ENCODE measurements at places on chromosomes 3 and 15.

- DNase-seq: peak; percentile 45
Observed at GRCh38 chr3:180679178-180680096, at the start of gene CCDC39. CCDC39 (minus strand) TSS chr3:180679489; CDS start chr3:180679380, 109 bp downstream.

DNA sequence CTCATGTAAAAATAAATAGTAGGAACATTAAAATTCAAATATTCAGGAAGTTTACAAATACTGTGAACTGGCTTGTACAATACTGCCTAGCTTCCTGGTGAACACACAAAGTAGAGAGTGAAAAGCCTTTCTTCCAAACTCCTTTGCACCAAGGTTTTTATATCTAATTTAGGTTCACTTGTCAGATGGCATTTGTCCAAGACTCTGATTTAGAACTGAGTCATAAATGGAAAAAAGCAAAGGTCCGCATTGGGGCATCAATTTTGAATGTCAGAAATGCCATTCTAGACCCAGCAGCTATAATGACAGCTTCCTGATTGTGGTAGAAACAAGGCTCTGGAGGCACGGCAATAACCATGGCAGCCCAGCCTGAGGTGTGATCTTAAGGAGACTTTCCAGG, 160.7 kb downstream of the PDE8A start:
- no peak for DNase-seq

DNA sequence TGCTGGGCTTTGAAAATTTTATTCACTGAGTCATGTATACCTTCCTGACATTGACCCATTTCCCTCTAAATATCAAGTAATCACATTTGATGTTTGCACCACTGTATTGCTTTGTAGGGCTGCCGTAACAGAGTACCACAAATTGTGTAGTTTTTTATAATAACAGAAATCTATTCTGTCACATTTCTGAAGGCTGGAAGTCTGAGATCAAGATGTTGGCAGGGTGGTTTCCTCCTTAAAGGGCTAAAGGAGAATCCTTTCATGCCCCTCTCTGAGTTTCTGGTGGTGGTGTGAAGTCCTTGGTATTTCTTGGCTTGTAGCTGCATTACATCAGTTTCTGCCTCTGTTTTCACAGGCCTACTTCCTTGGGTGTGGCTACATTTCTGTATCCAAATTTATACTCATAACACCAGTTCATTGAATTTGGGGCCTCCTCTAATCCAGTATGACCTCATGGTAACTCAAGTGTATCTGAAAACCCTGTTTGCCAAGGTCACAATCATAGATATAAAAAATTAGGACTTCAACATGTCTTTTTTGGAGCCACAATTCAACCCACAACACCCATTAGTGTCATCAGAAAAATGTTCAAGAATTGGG, 29.1 kb upstream of the ST6GAL1 start:
- DNase-seq: no peak

GRCh38 chr3:82816086-82816485, 1054.6 kb upstream of the GBE1 start:
- DNase-seq: no peak

GRCh38 chr3:60650171-60650570, 601.1 kb downstream of the FHIT start:
- no peak for DNase-seq

DNA sequence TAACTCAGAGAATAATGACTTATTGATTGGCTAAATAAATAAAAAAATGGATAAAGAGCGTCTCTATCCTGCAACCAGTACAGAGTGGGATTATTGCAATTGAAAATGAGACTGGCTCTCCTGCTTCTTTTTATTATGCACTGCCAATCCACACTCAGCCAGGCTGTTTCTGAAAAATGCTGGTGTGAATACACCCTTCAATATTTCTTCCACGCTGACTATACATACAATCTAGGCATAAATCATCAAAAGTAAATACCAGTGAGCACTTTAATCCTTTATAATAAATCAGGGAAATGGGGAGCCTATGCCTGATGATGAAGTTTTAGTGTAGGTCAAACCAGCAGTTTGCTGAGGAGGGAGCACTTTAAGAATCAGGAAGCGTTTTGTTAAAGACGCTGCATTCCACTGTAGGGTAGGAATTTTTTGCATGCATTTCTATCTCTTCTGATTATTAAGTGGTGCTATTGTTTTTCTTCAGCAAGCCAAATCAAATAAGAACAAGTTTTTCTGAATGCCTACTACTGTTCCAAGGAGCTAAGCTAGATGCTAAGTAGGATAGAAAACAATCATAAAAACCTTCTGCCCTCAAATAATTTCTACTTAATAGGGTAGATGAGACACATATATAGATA, 781.5 kb downstream of the TBL1XR1 start:
- no peak for DNase-seq

- DNase-seq: no peak
Observed at GRCh38 chr15:90086868-90087268, 15.4 kb downstream of the IDH2 start.

GRCh38 chr15:89587955-89588354, 12.7 kb downstream of the TICRR start:
- DNase-seq: no peak

DNA sequence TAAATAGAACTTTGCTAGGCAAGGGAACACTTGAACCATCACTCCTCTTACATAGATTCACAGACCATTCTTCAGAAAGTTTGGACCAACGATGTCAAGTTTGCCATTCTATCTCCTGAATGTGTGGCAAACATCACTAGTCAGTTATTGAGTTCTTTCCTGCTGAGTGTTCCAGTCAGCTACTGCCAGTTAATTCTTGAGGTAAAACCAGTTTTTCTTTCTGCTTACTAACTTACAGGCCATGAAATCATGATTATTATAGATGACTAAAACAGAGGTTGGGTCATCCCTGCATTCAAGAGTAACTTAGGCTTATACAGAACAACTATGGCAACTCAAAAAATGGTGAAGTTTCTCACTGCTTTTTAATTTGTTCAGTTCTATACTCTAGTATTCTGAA, 88.2 kb downstream of the AP4E1 start:
- DNase-seq: no peak

DNA sequence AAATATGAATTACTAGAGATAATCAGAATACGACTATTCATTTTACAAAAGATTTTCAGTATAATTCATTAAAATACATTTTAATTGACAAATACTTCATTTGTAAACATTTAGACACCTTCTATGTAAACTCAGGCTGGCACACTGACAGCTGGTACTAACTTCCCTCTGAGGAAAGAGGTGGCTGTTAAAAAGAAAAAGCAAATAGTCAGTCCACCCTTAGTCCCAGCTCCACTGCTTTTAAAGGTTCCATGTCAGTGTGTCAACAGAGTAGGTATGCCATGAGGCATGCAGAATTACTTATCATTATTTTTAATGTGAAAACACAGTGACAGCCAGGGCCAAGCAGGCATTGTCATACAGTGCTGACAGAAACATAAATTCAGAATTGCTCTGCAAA, 16.1 kb downstream of the TM6SF1 start:
- no peak for DNase-seq

DNA sequence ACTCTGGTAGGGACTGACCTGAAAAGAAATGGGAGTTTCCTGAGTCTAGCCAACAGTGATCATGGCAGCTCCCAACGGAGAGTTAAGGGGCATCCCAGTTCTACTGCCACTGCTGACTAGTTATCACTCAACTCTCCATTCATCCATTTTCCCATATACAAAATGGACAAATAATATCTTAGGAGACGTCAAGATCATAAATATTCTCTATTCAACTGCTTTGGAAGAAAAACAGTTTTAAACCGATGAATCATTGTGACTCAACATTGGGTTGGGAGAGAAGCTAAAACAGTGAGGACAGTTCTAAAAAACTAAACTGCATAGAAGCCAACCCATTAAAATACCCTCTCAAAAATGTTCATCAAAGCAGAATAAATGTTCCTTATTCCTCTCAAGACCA, 57.6 kb upstream of the CHRM5 start:
- no peak for DNase-seq

DNA sequence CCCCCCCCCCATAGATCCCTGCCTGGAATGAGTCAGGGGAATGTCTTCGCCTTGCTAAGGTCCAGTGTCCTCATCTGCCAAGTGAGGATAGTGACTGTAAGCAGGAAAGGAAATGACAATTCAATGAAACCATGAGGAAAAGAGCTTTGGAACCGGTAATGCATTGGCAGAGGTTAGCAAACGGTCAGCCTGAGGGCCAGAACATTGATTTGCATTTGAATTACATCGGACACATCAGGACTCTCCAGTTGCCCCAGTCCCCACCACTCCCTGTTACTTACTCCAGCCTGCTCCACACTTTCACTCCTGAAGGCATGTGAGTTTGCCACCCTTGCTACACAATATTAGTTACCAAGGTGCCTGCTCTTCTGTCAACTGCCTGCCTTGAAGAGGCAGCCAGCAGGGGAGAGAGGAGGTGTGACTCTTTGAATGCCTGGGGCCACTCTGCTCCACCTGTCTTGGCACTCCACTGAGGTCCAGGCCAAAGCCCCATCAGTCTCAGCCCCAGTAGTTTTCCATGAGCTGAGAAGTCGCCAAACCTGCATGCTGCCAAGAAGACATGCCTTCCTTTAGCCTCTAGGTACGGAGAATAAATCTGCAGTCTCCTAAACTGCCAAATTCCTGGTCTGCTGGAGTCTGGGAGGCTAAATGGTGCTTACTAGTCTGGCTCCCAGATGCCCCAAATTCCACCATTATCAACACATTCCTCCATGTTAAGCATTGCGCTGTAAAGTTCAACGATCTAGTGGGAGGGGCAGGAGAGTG, 191.7 kb upstream of the TLE3 start:
- no peak for DNase-seq
